ENCODE measurements at places on chromosomes 1 and 21. TPM values are rescaled to one million over a fixed set of nuclear protein-coding genes. Genes with fewer than 3 reads are reported as not detected.

GRCh38 chr21:41361053-41361785, 608 bp upstream of the MX2 start:
- no peaks in the 10 kb centered on the region for H3K27me3 ChIP-seq
- H3K36me3 ChIP-seq: no peaks in the 10 kb centered on the region
- peaks cover 5% of the 10 kb centered on the region for H3K4me1 ChIP-seq
- H3K27ac ChIP-seq: peak overlapping the region; percentile 16
- DNase-seq: no peak

GRCh38 chr1:222010306-222010705, 268.4 kb upstream of the DUSP10 start:
- H3K27ac ChIP-seq: no peak overlapping the region
- no peak for DNase-seq
- H3K4me1 ChIP-seq: no peaks in the 10 kb centered on the region
- H3K4me3 ChIP-seq: no peak overlapping the region

DNA sequence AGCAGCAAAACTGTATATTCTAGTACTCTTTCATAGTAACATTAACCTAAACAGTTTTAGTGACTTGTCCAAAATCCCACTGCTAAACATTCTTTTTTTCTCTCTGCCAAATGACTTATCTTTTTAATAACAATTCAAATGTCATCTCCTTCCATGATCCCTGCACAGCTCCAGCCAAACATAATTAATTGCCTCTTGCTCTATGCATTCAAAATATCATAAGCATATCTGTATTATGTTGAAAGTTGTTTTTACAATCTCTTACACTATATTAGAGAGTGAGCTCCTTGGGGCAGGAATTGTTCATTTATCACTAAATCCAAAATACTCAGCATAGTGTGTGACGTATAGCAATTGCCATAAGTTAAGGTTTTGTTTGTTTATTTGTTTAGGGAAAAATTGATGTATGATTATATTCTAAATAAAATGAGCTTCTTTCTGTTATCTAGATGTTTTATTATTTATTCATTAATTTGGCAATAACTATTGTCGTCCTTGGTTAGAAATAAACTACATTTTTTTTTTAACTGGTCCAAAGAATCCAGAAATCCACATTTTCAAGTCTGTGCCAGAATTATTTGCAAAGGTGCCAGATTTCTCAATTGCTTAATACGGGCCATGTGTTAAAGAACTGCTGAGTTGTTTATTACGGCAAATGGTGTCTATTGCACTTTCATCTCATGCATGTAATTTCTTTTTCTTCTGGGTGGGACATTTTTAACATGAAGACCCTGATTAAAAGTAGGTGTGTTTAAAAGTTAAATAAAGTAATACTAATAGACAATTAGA, 577.2 kb upstream of the ZRANB2 start:
- H3K36me3 ChIP-seq: no peaks in the 10 kb centered on the region
- H3K27me3 ChIP-seq: no peaks in the 10 kb centered on the region
- H3K4me1 ChIP-seq: no peaks in the 10 kb centered on the region
- DNase-seq: peak; percentile 51
- no peak overlapping the region for H3K27ac ChIP-seq

GRCh38 chr1:8754993-8755392, 62.4 kb downstream of the RERE start:
- H3K36me3 ChIP-seq: no peaks in the 10 kb centered on the region
- H3K27ac ChIP-seq: no peak overlapping the region
- H3K4me1 ChIP-seq: no peaks in the 10 kb centered on the region
- peak; percentile 47 for DNase-seq
- no peaks in the 10 kb centered on the region for H3K27me3 ChIP-seq

The ABCA4 gene
- 0.26 TPM for total RNA-seq

GRCh38 chr1:236612349-236612748, 8.0 kb upstream of the HEATR1 start:
- no peak for DNase-seq
- no peaks in the 10 kb centered on the region for H3K4me1 ChIP-seq
- H3K27ac ChIP-seq: no peak overlapping the region
- H3K4me3 ChIP-seq: no peak overlapping the region

DNA sequence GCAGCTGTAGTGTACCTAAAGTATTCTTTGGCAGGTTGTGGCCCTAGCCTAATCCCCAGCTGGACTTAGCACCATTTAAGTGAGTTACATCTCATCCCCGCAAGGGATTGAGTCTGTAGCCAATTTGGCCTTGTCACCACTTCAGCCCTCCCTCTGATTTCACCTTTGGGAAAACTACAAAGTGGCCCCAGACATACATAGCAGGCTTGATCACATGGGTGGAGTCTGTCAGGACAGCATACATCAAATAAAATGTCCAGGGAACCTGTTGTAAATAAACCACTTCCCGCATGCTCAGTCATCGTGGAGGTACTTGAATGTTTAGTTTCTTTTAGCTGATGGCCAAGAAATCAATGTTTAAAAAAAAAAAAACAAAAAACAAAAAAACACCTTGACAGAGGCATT, 142.5 kb downstream of the DHRS3 start:
- H3K4me3 ChIP-seq: no peak overlapping the region
- peaks cover 31% of the 10 kb centered on the region for H3K4me1 ChIP-seq
- H3K27ac ChIP-seq: no peak overlapping the region
- peak; percentile 88 for DNase-seq
- no peaks in the 10 kb centered on the region for H3K27me3 ChIP-seq

DNA sequence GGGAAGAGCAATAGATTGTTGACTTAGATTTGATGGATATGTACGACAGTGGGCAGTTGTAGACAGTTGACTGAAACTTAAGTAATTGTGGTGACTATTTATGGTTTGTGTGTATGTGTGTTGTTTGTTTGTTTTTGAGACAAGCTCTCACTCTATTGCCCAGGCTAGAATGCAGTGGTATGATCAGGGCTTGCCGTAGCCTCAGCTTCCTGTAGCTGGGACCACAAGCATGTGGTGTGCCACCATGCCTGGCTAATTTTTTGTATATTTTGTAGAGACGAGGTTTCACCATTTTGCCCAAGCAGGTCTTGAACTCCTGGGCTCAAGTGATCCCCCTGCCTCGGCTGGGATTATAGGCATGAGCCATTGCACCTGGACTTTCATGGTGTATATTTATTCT, 9.8 kb downstream of the SDHC start:
- H3K36me3 ChIP-seq: peaks cover 3% of the 10 kb centered on the region
- no peaks in the 10 kb centered on the region for H3K4me1 ChIP-seq
- H3K4me3 ChIP-seq: no peak overlapping the region
- no peaks in the 10 kb centered on the region for H3K27me3 ChIP-seq
- no peak for DNase-seq

GRCh38 chr21:40047211-40047610, 180.0 kb downstream of the PCP4 start:
- DNase-seq: no peak
- no peaks in the 10 kb centered on the region for H3K4me1 ChIP-seq
- H3K27me3 ChIP-seq: no peaks in the 10 kb centered on the region

The G0S2 gene
- total RNA-seq: 180 TPM
